ENCODE measurements at places on chromosomes 12 and 14.

GRCh38 chr12:127125607-127126259 is 1141.2 kb upstream of the TMEM132C start:
- peak; percentile 94 for DNase-seq

DNA sequence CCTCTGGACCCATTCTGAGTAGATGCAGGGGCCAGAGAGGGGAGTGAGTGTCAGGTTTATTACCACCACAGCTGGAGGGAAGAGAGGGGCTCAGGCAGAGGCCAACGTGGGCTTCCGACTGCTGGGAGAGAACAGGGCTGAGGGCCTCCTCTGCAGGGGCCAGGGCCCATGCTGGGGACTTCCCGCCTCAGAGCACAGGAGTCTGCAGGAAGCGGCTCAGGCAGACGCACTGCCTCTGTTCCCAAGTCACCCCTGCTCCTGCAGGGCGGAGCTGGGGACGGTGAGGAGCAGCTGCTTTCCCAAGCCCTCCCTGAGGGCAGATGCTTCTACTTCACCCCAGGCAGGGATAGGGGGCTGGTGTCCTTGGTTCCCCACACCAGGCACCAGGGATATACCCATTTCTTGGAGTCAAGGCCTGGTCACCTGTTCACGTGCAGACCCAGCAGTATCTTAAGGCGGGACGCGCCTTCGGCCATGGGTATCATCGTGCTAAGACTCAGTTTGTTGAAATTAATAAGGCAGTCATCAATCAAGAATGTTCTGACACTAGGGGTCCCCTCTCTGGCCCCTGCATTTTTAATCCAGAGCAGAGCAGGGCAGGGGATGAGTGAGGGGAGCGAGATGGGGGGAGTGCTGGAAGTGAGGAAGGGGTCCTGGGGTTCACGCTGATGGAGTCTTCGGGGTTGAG is 100.0 kb downstream of the PIWIL1 start:
- DNase-seq: no peak

DNA sequence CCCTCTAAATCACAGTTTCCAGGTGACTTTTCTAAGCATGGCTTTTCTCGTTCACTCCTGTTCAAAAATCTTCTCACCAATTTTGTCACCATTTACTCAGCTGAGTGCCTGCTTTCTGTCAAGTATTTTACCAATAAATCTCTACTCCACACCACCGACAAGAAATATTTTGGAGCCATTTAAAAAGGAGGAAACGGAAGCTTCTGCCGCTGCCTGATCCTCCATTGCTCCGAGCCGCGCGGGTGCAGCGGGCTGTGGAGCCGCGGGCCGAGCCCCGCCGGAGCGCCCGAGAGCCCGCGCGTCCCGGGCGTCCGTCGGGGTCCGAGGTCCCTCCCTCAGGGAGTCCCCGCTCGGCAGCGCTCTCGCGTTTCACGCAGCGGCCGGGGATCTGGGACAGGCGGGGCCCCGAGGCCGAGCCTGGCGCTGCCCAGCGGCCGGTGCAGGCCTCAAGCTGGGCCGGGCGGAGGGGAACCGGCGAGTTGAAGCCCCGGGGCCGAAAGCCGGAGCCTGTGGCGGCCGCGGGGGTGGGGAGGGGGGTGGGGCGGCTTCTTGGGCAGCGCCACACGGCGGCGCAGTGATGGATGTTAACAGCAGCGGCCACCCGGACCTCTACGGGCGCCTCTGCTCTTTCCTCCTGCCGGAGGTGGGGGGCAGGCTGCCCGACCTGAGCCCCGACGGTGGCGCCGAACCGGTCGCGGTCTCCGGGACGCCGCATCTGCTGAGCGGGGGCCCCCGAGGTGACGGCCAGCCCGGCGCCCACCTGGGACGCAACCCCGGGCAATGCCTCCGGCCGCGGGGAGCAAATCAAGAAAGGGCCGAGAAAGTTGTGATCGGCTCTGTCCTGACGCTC is 1.1 kb upstream of the HEBP1 start:
- DNase-seq: peak; percentile 30

GRCh38 chr12:7439579-7440505 is 4.1 kb downstream of the CD163L1 start:
- DNase-seq: peak; percentile 79

DNA sequence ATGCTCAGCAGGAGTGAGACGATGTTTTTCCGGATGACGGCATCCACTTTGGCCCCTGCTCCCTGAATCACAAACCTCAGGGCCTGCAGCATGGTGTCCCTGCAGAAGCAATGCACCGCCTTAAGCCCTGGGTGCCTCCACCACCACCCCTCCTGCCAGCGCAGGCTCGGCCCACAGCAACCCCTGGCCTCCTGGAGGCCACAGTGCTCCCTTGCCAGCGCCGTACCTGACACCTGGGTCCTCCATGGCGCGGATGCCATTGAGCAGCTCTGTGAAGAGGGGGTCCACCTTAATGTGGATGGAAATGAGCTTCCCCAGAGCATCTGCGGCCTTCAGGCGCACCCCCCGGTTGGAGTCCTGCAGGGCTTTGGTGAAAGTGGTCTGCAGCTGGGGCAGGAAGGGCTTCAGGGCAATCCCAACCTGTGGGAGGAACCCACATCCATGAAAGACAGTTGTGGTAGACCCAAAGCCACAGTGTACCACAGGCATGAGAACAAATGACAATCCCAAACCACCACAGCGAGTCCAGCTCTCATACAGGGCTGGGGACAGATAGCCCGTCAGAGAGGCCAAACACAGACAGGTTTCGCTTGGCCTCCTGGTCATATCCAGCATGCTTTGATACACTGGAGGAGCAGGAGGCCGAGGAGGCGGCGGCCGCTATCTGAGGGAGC is 17.9 kb upstream of the RAB35 start:
- DNase-seq: no peak

DNA sequence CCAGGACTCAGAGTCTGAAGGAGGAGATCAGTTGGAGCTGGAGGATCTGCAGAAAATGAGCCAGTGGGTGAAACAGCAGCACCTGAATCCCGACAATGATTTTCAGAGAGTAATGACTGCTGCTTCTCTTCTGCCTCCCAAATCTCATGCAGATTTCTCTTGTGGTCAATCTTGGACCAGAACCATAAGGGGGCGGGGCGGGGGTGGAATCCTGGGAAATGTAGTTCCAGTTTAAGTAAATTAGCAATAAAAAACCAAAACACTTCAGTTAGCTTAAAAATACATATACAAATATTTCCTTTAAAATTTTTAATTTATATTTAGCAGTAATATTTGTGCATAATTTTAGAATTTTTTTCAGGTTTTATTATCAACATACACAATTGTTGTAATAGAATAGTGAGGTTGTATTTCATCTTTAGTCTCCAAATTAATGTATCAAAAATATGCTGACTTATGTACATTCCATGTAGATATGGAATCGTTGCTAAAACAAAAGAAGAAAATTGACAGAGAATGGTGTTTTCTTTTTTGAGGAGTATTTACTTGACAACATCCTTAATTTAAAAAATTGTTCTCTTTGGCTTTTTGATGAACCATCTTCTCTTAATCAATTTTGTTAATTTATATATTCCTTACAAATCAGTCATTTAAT is 223.5 kb upstream of the SYT10 start:
- DNase-seq: no peak
